ENCODE measurements at places on chromosomes 2 and 18. TPM values are rescaled to one million over a fixed set of nuclear protein-coding genes. Genes with fewer than 3 reads are reported as not detected.

DNA sequence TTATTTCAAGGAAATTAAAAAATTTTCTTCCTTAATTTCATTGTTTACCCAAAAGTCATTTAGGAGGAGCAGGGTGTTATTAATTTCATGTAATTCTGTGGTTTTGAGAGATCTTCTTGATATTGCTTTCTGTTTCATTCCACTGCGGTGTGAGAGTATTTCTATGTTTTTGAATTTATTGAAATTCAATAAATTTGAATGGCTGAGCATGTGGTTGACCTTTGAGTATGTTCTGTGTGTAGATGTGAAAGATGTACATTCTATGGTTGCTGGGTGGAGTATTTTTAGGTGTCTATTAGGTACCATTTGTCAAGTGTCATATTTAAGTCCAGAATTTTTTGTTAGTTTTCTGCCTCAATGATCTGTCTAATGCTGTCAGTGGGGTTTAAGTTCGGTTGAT lies 39.4 kb upstream of the LANCL1 start:
- no peak for DNase-seq
- H3K27me3 ChIP-seq = no peaks in the 10 kb centered on the region

- DNase-seq = no peak
- H3K4me3 ChIP-seq = no peak overlapping the region
- H3K36me3 ChIP-seq = no peaks in the 10 kb centered on the region
- H3K4me1 ChIP-seq = peaks cover 25% of the 10 kb centered on the region
- no peak overlapping the region for H3K27ac ChIP-seq
- H3K27me3 ChIP-seq = no peaks in the 10 kb centered on the region
These were observed 7.2 kb upstream of the ANKRD29 start for GRCh38 chr18:23669804-23670405.

GRCh38 chr2:222561817-222562645 lies 93.9 kb downstream of the FARSB start:
- H3K36me3 ChIP-seq = no peaks in the 10 kb centered on the region
- DNase-seq = peak; percentile 56
- H3K27ac ChIP-seq = no peak overlapping the region
- H3K4me3 ChIP-seq = no peak overlapping the region
- no peaks in the 10 kb centered on the region for H3K4me1 ChIP-seq

DNA sequence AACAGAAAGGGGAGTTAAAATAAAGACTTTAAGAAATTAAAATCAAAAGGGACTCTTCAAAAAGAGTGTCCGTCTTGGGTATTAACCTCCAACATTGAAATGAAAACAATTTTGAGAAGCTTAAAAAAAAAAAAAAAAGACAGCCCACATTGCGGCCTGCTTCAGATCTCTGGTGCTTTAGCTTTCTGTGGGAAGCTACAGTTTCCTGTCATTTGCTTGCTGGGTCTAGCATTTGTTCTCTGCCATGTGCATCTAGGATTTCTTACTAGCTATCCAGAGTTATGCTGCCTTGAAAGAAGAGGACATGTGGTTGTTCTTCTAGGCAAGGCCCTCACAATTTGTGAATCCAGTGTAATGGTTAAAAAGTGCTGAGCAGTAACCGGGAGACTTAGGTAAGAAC lies 375.3 kb downstream of the SLC4A3 start:
- no peak overlapping the region for H3K27ac ChIP-seq
- H3K27me3 ChIP-seq = no peaks in the 10 kb centered on the region
- H3K4me3 ChIP-seq = no peak overlapping the region

GRCh38 chr18:3717376-3718025 lies 267.5 kb downstream of the TGIF1 start:
- H3K27me3 ChIP-seq = no peaks in the 10 kb centered on the region
- peaks cover 17% of the 10 kb centered on the region for H3K4me1 ChIP-seq
- H3K4me3 ChIP-seq = no peak overlapping the region
- H3K36me3 ChIP-seq = no peaks in the 10 kb centered on the region

ANKRD53 gene
- 0.39 TPM for total RNA-seq

VAMP8 gene
- total RNA-seq = 55.4 TPM

INO80B gene
- total RNA-seq = 15.8 TPM

- no peaks in the 10 kb centered on the region for H3K36me3 ChIP-seq
- H3K27me3 ChIP-seq = no peaks in the 10 kb centered on the region
- DNase-seq = no peak
- H3K4me3 ChIP-seq = no peak overlapping the region
- H3K27ac ChIP-seq = no peak overlapping the region
- H3K4me1 ChIP-seq = no peaks in the 10 kb centered on the region
These were observed 127.7 kb upstream of the SLC14A2 start for GRCh38 chr18:45487581-45487980.

RESP18 gene
- total RNA-seq = not detected

GRCh38 chr2:227191367-227191766 lies 26.9 kb downstream of the COL4A3 start:
- no peak overlapping the region for H3K4me3 ChIP-seq
- no peaks in the 10 kb centered on the region for H3K27me3 ChIP-seq
- peak; percentile 28 for DNase-seq
- no peaks in the 10 kb centered on the region for H3K36me3 ChIP-seq

DNA sequence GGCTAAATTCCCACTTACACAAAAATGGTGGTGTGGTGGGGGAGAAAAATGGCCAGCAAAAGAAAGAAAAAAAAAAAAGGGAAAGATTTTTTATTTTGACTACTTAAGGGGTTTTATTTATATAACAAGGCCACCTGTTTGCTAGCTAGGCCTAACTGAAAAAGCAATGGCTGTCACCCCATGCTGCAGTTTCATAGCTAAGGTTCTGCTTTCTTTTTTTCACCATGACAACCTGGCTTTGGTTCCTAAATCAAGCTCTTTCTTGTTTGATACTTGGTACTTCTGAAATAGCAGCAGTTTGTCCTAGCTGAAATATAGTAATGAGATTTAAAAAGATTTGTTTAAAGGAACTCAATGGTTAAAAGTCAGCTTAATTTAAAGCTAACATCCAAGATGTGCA lies 433.2 kb upstream of the MEX3C start:
- H3K27me3 ChIP-seq = peaks cover under 1% of the 10 kb centered on the region
- H3K27ac ChIP-seq = no peak overlapping the region
- peaks cover 68% of the 10 kb centered on the region for H3K36me3 ChIP-seq
- no peaks in the 10 kb centered on the region for H3K4me1 ChIP-seq
- no peak overlapping the region for H3K4me3 ChIP-seq
- DNase-seq = no peak

WBP1 gene
- 86.0 TPM for total RNA-seq

DNA sequence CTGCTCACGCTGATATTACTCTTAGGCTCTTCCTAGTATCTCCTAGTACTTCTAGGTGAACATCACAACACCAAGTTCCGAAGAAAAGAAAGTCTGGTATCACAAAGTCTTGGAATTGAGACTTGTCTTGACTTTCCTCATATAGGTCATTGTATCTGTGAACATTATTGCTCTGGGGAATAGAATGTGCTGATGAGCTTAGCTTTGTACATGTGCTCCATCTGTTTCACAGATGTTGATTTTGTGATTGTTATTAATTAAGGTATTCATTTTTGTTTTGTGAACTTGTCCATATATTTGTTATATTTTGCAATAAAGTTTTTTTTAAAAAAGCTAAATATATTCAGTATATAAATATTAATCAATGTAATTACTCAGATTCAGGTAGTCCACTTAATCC lies 111.7 kb downstream of the BABAM2 start:
- H3K27ac ChIP-seq = no peak overlapping the region
- H3K4me1 ChIP-seq = no peaks in the 10 kb centered on the region
- H3K27me3 ChIP-seq = no peaks in the 10 kb centered on the region
- no peak for DNase-seq
- no peak overlapping the region for H3K4me3 ChIP-seq
- peaks cover 7% of the 10 kb centered on the region for H3K36me3 ChIP-seq

- H3K27ac ChIP-seq = no peak overlapping the region
- H3K4me3 ChIP-seq = no peak overlapping the region
- DNase-seq = no peak
- peaks cover 6% of the 10 kb centered on the region for H3K4me1 ChIP-seq
- no peaks in the 10 kb centered on the region for H3K36me3 ChIP-seq
- no peaks in the 10 kb centered on the region for H3K27me3 ChIP-seq
These were observed 16.5 kb downstream of the SCG2 start for GRCh38 chr2:223585666-223586065.

GRCh38 chr2:135555311-135555710 lies 24.0 kb downstream of the R3HDM1 start:
- no peak overlapping the region for H3K4me3 ChIP-seq
- no peak overlapping the region for H3K27ac ChIP-seq
- no peaks in the 10 kb centered on the region for H3K27me3 ChIP-seq
- peaks cover 17% of the 10 kb centered on the region for H3K4me1 ChIP-seq
- no peak for DNase-seq

DNA sequence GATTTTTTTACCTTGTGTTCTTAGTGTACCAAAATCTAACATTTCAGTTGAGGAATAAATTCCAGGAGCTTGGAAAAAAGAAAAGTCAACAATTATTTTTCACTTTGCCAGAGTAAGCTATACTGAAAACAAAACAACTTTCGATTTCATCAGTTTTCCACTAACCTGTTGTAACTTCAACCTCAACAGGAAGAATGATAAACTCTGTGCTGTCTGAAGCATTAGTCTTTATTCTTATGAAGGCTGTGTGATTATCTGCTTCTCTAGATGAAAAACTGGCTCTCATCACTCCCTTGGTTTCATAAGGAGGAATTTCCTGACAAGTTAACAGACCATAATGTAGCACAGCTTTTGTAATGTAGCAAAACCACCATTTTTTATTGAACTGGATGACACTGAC lies 121.2 kb downstream of the ZAP70 start:
- H3K36me3 ChIP-seq = peaks cover 5% of the 10 kb centered on the region
- H3K4me3 ChIP-seq = no peak overlapping the region
- no peak overlapping the region for H3K27ac ChIP-seq

RNF125 gene
- total RNA-seq = 14.4 TPM

IL1RL1 gene
- 0.05 TPM for total RNA-seq

C2orf72 gene
- total RNA-seq = 1.3 TPM

FAM237A gene
- not detected for total RNA-seq

GRCh38 chr2:82120654-82121053 lies 1816.1 kb upstream of the LRRTM1 start:
- H3K27ac ChIP-seq = no peak overlapping the region
- no peaks in the 10 kb centered on the region for H3K27me3 ChIP-seq
- no peak overlapping the region for H3K4me3 ChIP-seq
- DNase-seq = no peak
- peaks cover 4% of the 10 kb centered on the region for H3K4me1 ChIP-seq
- H3K36me3 ChIP-seq = no peaks in the 10 kb centered on the region

SCN3A gene
- not detected for total RNA-seq

DNA sequence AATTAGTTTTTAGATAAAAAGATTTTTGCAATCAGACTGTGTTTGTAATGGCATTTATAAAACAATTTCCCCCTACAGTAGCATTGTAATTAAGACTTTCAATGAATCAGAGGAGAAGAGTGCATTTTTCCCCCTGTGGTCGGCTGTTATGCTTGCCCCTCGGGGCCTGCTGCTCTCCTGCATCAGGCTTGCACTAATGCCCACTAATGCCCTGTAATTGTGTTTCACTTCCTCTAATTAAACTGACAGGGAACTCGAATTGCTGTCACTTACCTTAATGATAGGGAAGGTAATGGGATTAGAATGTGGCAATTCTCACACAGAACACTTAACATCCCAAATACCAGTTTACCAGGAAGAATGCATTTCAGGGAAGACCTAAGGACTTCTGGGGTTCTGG lies 61.2 kb upstream of the LRRTM1 start:
- no peak overlapping the region for H3K27ac ChIP-seq
- DNase-seq = no peak
- peaks cover 99% of the 10 kb centered on the region for H3K27me3 ChIP-seq
- H3K4me1 ChIP-seq = peaks cover 49% of the 10 kb centered on the region

DNA sequence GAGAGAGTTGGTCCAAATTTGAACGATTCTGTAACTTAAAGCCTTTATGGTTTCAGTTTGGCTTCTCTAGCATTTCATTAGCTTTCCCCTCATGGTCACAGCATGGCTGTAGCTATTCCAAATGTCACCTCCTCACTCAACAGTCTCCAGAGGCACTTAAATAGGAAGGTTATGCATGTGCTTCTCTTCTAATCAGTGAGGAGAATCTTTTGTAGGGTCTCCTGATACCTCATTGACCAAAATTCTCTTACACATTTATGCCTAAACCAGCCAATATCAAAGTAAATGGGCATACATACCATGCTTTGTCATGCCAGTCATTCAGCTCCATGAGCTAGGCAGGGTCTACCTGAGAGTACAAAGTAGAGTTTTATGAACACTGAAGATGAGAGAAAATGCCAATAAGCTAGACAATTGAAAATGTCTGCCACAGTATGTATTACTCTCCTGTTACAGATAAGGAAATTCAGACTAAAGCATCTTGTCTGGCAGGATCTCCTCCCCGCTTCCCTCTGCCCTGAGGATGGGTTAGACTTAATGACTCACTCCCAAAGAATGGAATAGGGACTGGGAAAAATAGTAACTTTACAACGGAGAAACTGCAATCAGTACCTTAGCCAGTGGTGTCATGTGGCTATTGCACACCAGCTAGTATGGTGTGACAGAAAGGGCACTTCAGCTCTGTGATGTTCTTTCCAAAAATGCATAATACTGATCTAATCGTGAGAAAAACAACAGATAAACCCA lies 15.4 kb downstream of the DSG2 start:
- no peak for DNase-seq
- H3K27ac ChIP-seq = peak overlapping the region; percentile 67
- peaks cover 33% of the 10 kb centered on the region for H3K4me1 ChIP-seq
- no peaks in the 10 kb centered on the region for H3K27me3 ChIP-seq

CD207 gene
- total RNA-seq = not detected

- no peak overlapping the region for H3K27ac ChIP-seq
- peaks cover 57% of the 10 kb centered on the region for H3K27me3 ChIP-seq
- H3K36me3 ChIP-seq = peaks cover 8% of the 10 kb centered on the region
These were observed 13.6 kb downstream of the ASAP2 start for GRCh38 chr2:9220201-9220600.

DNA sequence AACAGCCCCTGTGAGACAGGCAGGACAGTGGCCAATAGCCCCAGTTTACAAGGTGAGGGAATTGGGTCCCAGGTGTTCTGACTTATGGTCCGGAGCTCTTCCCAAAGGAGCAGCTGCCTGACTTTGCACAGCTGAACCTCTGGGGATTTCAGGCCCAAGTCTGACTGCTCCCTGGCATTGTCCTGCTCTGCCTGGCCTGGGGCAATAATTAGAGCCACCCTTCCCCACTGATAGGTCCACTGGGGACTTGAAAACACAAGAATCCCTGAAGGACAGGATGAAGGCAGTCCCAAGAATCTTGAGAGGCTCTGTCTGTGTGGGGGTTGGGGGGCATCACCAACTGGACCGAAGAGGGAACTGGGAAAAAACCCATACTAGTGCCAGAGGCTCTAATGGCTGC lies 3.7 kb upstream of the FEV start:
- H3K36me3 ChIP-seq = no peaks in the 10 kb centered on the region
- H3K4me1 ChIP-seq = peaks cover 8% of the 10 kb centered on the region
- H3K27ac ChIP-seq = no peak overlapping the region
- no peak overlapping the region for H3K4me3 ChIP-seq
- H3K27me3 ChIP-seq = peaks cover 98% of the 10 kb centered on the region
- no peak for DNase-seq

GRCh38 chr18:54203914-54204313 lies 20.6 kb downstream of the MBD2 start:
- no peaks in the 10 kb centered on the region for H3K27me3 ChIP-seq
- no peak overlapping the region for H3K27ac ChIP-seq
- no peak overlapping the region for H3K4me3 ChIP-seq
- H3K36me3 ChIP-seq = peaks cover 39% of the 10 kb centered on the region

PDE11A gene
- total RNA-seq = 0.53 TPM

All from WTC11 (cell line).